Spinal cord (tissue), 10 donors: ENCODE measurements at places on chromosomes 3 and 15.

- no peak for DNase-seq
Observed at GRCh38 chr3:137148406-137148805, 190.6 kb downstream of the IL20RB start.

DNA sequence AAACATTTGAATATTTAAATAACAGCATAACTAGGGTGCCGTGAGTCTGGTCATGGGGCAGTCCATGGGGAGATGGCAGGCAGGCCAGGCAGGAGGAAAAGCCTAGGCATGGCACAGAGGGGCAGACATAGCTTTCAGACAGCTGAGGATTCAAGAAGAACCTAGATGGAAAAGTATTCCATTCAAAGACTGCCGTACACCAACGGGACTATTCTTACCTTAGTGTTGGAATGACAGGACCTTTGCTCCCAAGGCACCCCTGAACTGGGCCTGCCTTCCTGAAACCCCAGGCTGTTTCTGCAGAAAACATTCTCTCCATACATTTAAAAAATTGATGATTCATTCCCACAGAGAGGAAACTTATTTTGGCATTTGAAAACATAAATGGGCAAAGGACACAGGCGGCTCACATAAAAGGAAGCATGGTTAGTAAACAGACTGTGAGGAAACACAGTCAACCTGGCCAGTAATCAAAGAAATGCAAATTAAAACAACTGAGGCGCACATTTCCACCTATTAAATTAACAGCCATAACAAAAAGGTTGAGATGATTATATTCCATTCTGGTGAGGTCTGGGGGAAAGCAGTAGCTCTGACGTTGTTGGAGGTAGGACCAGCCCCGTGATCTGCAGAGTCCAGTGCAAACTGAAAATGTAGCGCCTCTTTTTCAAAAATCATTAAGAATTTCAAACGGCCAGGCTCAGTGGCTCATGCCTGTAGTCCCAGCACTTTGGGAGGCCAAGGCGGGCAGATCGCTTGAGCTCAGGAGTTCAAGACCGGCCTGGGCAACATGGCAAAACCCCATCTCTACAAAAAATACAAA lies 71.3 kb upstream of the SMAD3 start:
- DNase-seq = no peak

DNA sequence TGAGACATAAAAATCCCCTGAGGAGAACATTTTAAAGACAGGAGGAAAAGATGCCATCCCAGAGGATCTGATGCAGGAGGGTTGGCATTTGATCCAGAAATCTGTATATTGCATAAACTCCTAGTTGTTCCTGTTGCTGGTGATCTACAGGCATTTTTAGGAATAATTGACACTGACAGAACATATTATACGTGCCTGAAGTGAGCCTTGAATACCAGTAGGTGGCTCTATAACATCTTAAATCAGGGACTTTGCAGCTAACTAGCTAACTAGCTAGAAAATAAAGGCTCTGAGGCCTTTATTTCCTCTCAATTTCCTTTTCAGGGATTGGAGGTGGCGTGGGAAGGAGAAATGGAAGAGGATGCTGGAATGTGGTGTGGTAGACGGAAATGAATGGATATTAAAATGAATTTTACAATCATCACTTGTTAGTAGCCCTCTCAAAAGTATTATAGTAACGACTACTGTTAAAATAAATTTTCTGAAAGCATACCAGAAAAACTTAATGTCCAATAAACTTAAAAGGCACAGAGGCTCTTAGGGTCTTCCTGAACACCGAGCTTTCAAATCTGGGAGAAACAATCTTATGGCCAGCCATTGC lies 73.8 kb upstream of the ZBED2 start:
- no peak for DNase-seq

- no peak for DNase-seq
Observed at GRCh38 chr3:15345608-15346137, 13.3 kb upstream of the SH3BP5 start.

DNA sequence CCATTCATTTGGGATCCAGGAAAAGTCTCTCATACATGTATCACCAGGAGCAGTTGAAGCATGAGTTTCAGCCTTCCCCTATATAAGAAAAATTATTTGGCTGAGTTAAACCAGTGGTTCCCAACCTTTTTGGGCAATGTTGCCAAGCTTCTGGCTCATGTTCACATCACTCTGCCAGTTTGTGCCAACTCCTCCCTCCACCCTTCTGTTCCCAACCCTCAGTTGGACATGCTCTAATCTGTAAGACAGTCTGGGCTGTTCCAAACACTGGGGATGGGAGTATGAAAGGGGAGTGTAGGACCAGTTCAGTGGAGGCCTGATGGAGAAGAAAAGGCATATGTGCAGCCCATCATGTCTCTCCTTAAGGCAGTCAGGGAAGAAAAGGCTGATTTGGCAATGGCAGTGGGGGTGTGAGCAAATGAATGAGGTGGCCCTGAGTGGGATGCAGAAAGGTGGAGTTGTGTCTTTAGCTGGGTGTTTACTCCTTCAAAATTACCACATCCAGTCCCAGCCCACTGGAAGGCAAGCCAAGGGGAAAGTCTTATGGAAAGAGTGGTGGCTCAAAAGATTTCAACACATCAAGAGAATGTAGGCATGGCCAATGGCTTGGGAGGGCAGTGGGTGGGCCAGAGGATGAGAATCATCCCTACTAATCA lies 32.0 kb upstream of the PRICKLE2 start:
- no peak for DNase-seq

GRCh38 chr3:30122359-30122758 lies 484.0 kb upstream of the TGFBR2 start:
- no peak for DNase-seq
